Ovary (tissue), 10 donors: ENCODE measurements at places on chromosomes 4 and X.

DNA sequence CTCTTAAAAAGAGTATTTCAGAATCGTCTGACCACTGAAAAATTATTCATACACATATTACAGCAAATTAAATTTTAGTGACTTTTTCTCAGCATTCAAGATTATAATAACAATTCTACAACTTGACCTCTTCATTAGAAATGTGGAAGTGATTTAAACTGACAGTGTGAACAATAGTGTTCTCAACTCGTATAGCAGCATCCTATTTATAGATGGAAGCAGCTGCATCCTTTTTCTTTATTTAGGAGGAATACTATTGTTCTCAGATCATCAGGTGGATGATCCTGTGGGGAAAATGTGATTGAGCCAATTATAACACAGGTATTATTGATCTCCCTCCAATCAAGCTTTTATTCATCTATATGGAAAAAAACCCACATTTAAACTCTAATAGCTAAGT lies 56.7 kb downstream of the RAPGEF2 start:
- DNase-seq, result no peak

DNA sequence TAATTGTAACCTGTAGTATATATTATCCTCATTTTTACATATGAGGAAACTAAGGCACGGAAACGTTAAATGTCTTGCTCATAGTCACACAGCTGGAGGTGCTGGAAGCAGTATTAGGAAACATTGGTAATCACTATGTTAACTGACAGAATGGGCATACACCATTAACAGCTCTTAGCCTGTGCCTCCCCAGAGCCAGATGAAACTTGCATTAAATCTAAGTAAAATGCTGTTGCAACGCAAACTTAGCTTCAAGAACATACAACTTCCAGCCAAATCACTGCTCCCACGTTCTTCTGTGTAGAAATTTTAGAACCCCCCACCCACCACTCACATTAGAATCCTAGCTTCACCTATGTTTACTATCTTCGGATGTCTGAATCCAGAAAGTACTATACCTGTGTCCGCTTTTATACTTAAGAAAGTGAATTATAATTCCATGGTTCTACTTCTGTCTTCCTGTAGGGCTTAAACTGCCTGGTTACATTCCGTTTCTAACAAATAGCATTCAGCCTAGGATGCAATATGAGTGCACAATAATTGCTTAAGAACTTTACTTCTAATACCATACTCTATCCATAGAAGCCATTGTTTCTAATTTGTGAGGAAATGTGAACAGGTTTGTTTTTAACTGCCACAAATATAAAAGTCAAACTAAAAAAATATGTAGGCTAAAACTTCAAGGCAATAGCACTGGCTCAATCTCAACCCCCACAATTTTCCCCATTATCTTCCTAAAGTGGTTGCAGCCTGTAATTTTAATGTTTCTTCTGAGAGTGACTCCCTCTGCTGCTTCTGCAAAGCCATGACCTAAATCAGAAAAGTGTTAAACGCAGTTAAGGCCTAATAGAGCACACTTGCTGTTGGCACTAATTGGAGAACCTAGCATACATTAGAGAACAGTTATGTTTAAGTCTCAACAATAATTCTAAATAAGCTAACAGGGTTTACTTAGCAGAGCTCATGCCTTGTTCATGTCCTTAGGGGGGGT lies 4.4 kb downstream of the UNC5C start:
- no peak for DNase-seq

DNA sequence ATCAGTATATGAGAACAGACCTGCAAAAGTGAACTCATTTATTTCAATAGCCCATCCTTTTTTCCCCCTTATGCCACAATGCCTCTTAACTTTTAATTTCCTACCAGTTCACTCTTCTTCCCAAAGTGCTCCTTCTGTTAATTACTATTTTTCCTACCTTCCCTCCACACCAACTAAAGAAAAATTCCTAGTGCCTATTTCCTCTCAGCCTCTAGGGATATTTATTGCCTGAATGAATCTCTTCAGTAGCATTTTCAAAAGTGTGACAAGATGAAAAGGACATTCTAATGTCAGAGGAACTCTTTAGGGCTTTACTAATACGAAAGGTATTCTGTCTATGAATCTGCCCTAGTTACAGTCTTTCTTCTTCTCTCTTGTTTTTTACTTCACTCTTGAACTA lies 181.1 kb upstream of the SPRY1 start:
- DNase-seq, result no peak

DNA sequence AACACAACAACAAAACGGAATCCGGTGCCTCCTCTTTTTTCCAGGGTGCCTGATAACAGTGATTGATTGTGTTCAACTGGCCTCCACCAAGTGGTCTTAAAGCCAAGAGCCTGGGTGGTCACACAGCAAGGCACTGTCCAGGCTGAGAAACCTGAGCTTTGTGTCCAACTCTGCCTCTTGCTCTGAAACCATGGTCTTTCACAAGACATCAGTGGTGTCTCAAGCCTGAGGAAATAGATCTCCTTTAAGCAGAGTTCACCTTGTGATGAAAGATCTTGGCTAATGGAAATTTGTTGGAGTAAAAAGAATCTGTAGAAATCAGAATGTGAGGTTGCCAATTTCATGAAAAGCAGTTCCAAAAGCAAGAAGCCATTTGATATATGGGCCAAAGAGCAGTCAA lies 47.3 kb upstream of the ACSL1 start:
- DNase-seq, result no peak

DNA sequence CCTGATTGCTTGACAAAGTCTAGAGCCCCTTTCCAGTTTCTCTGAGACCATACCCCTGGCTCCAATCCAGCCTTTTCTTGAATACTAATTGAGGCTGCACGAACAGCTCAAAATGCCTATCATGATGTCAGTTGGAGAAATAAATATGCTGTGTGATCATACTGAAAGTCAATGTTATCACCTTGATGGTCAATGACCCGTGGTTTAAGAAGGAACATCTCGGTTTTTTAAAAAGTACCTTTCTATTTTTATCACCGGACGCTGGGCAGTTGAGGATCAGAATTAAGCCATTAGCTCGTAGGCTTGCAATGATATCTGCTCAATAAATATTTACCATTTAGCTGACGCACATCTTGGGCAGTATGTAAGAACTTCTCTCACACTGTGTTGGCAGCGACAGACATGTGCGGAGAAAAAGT lies 852 bp upstream of the WDR44 start:
- DNase-seq, result no peak

GRCh38 chrX:20471483-20471882 lies 204.8 kb upstream of the RPS6KA3 start:
- no peak for DNase-seq

GRCh38 chrX:19836337-19836736 lies 51.1 kb downstream of the SH3KBP1 start:
- DNase-seq, result no peak

DNA sequence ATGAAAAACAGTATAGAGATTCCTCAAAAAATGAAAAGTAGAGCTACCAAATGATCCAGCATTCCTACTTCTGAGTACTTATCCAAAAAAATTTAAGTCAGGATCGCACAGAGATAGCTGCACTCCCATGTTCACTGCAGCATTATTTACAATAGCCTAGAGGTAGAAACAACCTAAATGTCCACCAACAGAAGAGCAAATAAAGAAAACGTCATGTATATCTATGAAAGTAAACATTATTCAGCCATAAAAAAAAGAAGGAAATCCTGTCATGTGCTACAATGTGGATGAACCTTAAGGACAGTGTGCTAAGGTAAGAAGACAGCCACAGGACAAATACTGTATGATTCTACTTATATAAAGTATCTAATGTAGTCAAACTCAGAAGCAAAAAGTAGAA lies 12.4 kb downstream of the THOC2 start:
- DNase-seq, result no peak

- DNase-seq, result no peak
These were observed 894.8 kb upstream of the EPHA5 start for GRCh38 chr4:66564901-66565651.

DNA sequence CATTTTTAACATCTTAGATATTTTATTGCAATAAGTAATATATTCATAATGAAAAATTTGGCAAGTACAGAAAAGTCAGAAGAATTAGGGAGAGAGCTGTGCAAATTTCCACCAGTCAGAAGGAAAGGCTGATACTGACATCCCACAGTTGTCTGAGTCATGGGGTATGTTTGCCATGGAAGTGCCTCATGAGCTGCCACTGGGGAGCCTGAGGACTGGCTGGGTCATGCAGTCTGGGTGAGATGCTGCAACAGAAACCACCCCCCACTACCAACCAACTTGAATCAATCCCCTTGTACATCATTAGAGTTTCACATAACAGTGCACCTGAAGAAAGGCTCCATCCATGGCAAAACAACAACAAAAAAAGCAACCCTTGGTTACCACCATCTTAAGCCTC lies 45.2 kb upstream of the ENPP6 start:
- DNase-seq, result no peak

- DNase-seq, result no peak
These were observed 628 bp downstream of the SCLT1 start for GRCh38 chr4:129092631-129093190.

DNA sequence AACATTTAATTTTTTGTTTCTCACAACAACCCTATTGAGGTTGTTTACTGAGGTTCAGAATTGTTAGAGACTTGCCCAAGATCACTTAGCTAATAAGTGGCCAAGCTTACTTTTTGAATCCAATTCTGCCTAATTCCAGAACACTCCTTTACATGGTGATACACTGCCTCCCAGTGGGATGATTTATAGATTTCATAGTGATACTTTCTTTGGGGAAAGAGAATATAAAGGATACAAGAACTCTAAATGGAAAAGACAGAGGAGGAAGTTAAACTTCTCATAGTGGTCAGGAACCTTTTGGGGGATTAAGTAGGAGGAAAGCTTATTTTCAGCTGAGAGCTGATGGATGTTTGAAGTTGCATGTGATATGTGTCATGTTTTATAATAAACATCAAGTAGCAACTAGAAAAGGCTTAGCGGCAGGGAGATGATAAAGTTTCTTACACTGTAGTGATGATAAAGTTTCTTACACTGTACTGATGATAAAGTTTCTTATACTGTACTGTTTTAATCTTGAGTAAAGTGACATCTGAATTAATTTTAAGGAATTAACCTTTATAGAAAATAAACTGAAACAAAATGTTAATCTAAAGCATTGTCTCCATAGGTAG lies 15.3 kb downstream of the STAG2 start:
- no peak for DNase-seq

DNA sequence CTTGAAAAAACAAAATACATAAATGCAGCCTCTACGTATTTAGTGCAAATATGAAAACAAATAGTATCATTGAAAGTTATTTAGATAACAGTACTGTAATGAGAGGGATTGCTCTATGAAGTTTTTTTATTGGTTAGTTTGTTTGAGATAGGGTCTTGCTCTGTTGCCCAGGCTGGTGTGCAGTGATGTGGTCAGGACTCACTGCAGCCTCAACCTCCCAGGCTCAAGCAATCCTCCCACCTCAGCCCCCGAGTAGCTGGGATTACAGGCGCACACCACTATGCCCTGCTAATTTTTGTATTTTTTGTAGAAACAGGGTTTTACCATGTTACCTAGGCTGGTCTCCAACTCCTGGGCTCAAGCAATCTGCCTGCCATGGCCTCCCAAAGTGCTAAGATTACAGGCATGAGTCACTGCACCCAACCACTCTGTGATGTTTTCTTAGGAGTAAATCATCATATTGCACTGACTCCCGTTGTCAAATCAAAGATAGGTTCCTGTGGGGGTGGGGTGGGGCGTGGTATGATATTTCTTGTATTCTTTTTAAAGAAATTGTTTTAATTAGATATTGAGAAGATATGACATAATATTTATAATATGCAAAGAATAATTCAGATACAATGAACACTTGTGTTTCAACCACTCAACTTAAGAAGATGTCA lies 75.8 kb downstream of the ATG4A start:
- DNase-seq, result no peak

GRCh38 chr4:154018659-154019058 lies 229.8 kb upstream of the SFRP2 start:
- DNase-seq, result no peak

- no peak for DNase-seq
These were observed 10.3 kb downstream of the SPP1 start for GRCh38 chr4:87985887-87986200.

GRCh38 chr4:98801259-98801725 lies 127.6 kb downstream of the EIF4E start:
- no peak for DNase-seq

- DNase-seq, result no peak
These were observed 32.7 kb upstream of the MXRA5 start for GRCh38 chrX:3379111-3379510.

DNA sequence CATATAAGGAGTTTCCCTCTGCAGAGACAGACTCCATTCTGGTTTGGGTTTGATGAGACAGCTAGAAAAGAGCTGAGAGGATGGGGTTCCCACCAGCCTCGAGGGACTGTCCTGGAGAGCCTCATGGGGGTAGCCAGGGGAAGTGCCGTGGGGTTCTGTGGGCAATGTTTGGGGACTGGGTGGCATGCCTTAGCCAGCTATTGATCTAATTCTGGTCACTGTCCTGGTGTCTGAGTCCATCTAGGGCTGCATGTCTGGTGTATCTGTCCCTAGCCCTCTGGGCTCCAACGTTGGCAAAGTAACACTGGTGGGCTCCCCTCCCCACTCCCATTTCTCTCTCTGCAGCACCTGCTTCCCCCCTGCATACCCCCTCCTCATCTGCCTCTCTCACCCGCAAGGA lies 135.4 kb downstream of the SMIM20 start:
- DNase-seq, result no peak

- DNase-seq, result no peak
These were observed 49.1 kb downstream of the DHRSX start for GRCh38 chrX:2451501-2452316.

DNA sequence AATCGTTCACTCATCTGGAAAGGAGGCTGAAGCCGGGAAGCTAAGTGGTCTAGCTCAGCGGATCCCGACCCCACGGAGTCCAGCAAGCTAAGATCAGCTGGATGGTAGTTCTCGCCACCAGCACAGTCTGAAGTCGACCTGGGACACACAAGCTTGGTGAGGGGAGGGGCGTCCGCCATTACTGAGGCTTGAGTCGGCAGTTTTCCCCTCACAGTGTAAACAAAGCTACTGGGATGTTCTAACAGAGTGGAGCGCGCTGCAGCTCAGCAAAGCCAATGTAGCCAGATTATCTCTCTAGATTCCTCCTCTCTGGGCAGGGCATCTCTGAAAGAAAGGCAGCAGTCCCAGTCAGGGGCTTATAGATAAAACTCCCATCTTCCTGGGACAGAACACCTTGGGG lies 555.4 kb downstream of the BCOR start:
- DNase-seq, result no peak

DNA sequence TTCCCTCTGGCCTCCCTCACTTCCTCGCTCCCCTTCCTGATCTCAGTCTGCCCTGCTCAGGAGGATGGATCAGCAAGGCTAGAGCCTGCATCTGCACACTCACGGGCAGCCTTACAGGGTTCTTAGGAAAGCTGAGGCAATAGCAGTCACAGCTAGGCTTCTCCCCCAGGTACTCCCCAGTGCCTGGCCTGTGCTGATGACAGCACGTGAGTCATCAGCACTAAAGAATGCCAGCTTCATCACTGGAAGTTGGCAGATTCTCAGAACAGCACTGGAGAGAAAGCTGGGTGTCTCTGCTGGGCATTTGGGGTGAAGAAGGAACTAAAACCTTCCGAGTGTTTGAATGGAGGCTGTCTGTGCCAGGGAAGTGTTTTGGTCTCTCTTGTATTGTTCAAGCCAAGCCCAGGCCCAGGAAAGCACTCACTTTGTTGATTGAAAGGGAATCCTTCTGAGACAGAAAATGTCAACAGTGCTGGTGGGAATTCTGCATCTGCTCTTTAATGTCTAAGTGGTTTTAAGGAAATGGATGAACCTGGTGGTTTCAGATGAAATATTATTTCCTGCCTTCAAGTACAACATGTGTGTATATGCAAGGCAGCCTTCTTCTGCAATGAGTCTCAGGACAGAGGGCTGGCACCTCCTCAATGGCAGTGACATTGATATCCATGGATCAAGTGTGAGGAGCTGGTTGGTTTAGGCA lies 73.0 kb upstream of the SCOC start:
- DNase-seq, result no peak
